Kidney (tissue), 22 donors: ENCODE measurements at places on chromosomes 16 and 17.
A peak's percentile ranks its signal among the peaks of the same experiment; 100 is the strongest.

DNA sequence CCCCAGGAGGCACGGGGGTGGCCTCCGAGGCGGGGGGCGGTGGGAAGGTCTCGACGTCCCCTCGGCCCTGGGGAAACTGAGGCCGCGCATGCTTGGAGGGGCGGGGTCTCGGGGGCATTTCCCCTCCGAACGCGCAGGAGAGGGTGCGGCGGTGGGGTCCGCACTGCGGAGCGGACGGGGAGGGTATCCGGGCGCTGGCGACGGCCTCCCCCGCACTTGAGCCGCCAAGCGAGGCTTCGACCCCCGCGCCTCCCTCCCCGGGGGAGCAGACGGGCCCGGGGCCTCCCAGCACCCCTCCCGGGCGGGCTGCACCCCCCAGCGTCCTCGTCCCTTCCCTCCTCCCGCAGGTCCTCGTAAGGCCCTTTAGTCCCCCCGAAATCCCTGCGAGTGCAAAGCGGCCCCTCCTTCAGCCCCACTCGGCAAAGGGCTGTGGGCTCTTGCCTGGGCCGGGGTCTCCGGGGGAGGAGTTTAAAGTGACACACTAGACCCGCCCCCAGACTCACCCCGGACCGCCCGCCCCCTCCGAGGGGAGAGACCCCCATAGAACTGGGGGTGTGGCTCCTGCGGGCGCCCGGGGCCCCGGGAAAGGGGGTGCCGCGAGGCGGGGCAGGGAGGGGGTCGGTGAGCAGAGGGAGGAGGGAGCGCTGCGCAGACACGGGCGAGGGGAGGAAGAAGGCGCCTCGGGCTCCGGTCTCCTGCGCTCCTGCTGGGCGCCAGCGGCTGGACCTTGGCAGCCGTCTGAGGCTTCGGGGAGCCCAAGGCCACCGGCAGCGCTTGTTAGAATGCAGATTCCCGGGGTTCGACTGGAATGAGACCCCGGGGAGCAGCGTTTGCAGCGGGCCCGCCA, 632 bp downstream of the BAIAP3 start:
- no peak for DNase-seq

DNA sequence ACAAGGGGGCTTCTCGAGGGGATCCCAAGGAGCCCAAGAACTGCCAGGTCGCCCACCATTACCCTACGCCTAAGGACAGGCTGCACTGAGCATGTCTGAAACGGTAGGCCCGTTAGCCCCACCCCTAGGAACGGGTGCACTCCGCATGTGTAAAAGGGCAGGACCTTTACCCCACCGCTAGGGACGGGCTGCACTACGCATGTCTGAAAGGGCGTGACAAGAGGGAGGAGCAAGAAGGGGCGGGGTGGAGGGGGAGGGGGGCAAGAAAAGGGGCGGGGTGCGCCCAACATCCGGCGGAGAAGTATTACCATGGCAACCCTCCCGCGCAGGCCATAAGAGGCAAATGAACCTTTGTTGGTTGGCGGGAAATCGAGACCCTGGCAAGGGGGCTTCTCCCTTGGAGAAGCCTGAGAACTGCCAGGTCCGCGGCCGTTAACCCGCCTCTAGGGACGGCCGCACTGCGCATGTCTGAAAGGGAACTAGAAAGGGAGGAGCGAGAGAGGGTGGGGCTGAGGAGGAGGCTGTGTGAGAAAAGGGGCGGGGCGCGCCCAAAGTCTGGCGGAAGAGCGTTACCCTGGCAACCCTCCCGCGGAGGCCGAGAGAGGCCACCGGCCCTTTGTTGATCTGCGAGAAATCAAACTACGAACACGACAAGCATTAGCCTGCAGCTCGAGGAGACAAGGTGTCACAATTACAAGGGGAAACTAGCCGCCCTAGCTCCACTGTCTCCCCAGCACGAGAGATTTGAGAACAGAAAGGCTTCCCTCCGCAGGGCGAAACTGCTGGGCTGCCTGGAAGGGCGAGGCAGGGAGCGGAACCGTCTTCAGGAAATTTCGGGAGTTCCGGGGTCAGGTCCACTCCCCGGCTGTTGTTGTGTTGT, 2046.8 kb downstream of the TP53TG3F start:
- no peak for DNase-seq

DNA sequence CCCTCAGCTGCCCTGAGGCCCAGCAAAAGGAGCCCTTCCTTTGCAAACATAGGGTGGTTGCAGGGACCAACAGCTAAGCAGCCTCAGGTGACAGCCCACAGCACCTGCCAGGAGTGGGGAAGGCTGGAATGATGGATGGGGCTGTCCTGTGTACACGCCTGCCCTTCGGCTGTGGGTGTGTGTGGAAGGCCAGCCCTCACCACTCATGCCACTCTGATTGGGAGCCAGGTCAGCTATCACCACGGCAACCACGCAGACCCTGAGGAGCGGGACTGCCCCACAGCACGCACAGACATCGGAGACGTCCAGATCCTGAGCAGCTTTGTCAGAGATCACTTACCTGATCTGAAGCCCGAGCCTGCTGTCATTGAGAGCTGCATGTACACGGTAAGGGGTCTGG, 11.9 kb downstream of the PIPOX start:
- peak; percentile 71 for DNase-seq

DNA sequence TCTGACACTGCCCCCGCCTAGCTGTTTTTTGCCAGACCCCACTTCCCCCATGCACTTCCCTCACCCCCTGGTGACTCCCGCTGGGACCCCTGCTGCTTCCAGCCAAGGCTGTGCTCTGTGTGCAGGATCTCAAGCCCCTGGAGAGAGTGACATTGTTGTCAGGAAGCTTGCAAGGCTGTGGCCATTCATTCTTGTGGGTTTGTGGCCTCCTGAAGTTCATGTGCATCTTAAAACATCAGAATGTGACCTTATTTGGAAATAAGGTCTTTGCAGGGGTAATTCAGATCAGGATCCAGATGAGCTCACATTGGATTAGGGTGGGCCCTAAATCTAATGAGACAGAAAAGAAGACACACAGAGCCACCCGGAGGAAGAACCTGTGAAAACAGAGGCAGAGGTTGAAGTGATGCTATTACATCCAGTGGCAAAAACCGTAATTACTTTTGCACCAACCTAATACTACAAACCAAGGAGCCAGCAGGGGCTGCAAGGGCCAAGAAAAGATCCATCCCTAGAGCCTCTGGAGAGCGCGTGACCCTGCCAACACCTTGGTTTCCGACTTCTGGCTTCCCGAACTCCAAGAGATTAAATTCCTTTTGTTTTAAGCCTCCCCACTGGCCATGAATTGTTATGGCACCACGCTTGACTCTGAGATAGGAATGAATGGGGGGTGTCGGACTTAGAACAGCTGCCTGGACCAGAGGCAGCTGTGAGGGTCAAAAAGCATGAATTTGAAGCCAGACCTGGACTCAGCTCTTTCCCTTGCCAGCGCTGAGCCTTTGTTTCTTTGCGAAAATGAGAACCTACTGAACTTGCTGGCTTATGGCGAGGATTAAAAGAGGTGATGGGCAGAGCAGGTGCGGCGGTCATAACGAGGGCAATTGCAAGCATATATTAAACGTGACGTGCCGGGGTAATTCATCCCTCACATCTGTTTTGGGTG, 75.5 kb downstream of the BMERB1 start:
- DNase-seq = no peak

GRCh38 chr17:58304750-58305486, 23.7 kb downstream of the TSPOAP1 start:
- no peak for DNase-seq

GRCh38 chr17:80441133-80441578, 26.2 kb downstream of the ENDOV start:
- DNase-seq = peak; percentile 88

- peak; percentile 59 for DNase-seq
Measured at GRCh38 chr16:85812031-85812807, 12.7 kb downstream of the COX4I1 start.

DNA sequence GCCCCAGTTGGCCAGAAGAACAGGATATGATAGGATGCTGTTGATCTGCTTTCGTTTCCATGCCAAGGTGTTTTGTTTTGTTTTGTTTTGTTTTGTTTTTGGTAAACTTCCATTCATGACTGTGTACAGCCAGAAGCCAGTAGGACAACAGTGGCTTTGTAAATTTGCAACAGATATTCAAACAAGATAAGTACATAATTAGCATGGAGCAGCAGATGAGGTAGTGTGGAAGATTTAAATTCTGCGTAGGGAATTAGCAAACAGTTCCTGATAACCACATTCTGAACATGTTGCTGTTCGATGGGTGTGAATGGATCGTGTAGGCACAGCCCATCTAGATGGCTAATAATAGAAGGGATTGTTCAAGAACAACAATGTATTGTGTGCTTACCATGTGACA, 1080.1 kb upstream of the RBFOX1 start:
- no peak for DNase-seq

DNA sequence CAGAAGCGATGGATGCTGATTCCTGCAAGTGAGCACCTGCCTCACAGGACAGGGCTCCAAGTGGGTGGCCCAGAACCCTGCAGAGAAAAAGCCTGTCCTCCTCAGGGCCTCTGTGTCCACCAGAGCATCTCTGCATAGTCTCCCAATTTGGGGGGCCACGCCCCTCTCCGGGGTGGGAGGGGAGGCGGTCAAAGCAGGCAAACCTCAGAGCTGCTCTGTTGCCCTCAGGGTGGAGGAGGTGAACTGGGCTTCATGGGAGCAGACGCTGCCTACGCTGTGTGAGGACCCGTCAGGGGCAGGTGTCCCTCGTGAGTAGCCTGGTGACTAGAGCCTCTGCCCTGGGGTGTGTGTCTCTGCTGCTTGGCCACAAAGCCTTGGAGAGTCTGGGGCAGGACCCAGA, 19.3 kb downstream of the TRPV2 start:
- no peak for DNase-seq

- no peak for DNase-seq
Measured at GRCh38 chr16:1385232-1385631, 29.3 kb downstream of the UNKL start.

DNA sequence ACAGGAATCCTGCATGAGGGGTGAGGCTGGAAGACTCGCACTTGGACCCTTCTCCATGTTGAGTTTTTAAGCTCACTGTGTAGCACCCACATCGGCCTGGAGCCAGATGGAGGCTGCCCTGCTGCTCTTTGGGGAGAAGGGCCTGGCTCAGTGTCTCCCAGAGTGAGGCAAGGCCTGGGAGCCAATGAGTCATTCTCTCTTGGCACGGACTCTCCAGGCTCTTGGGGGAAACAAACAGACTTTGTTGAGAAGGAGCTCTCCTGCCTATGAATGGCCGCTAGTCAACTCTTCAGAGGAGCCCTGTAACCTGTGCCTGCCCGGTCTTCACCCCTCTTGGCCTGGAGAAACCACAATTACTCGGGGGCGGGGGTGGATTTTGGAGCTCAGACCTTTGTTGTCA, 50.8 kb upstream of the MAF start:
- no peak for DNase-seq

- no peak for DNase-seq
Measured at GRCh38 chr17:73464447-73464846, 152.6 kb upstream of the CDC42EP4 start.

- no peak for DNase-seq
Measured at GRCh38 chr17:72076678-72077030, 44.2 kb upstream of the SOX9 start.

- no peak for DNase-seq
Measured at GRCh38 chr16:69276148-69277115, 34.7 kb upstream of the VPS4A start.

GRCh38 chr17:6994118-6994598, 1.7 kb upstream of the ALOX12 start:
- no peak for DNase-seq

GRCh38 chr17:47731396-47731795, 1.6 kb upstream of the TBX21 start:
- DNase-seq = no peak

DNA sequence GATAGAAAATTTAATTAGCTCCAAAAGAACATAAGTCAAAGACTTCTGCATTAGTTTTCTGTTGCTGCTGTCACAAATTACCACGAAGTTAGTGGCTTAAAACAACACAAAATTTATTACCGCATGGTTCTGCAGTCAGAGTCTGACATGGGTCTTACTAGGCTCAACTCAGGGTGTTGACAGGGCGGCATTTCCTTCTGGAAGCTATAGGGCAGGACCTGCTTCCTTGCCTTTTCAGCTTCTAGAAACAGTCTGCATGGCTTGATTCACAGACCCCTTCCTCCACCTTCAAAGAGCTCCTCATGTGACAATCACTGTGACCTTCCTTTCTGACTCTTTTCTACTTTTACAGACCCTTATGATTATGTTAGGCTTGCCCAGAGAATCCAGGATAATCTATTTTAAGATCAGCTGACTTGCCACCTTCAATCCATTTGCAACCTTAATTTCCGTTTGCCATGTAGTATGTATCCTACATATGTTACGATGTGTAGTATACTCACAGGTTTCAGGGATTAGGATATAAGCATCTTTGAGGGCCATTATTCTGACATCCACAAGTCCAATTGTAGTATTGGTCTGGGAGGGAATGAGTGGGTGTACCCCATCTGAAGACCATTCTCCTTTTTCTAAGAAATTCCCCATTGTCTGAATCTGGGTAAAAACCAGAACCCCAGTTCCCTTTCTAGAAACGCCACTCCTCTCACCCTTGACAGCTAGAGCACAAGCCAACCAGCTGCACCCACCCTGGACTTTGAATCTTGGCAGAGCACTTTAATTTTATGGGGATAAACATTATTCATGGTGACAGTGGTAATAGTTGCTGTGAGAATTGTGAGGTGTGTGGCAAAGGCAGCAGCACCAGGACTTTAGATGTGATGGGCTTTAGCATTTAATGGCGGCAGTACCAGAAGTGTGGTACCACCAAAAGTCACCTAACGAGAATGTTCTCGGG, 265.5 kb downstream of the KCNJ2 start:
- no peak for DNase-seq

GRCh38 chr17:28396635-28397239, 9.3 kb downstream of the SLC46A1 start:
- no peak for DNase-seq

GRCh38 chr17:68452724-68453290, 4.5 kb downstream of the WIPI1 start:
- DNase-seq = no peak

- no peak for DNase-seq
Measured at GRCh38 chr16:52577130-52577706, 30.3 kb upstream of the TOX3 start.

DNA sequence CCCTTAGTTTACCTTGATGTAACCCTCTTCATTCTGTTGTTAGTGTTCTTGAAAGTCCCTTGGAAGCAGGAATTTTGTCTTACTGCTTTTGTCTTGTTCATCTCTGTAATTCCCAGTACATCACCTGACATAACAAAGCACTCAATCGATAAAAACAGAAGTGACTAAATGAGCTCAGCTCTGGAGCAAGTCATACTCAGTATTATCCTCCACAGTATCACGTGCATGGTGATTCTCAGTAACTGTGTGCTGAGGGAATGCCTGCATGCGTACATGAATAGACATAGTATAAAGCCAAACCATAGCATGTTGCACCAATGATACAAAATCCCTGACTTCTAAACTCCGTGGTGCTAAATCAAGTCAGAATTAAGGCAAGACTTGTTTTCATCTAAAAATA, 7.2 kb downstream of the KRT38 start:
- no peak for DNase-seq

- no peak for DNase-seq
Measured at GRCh38 chr17:61490540-61490975, 38.3 kb downstream of the TBX4 start.

GRCh38 chr16:2388875-2389433, 40.3 kb upstream of the CCNF start:
- no peak for DNase-seq

- no peak for DNase-seq
Measured at GRCh38 chr16:74729783-74730683, 29.4 kb upstream of the MLKL start.
